RWPE1 (cell line): ENCODE measurements at places on chromosomes 3 and 15.

DNA sequence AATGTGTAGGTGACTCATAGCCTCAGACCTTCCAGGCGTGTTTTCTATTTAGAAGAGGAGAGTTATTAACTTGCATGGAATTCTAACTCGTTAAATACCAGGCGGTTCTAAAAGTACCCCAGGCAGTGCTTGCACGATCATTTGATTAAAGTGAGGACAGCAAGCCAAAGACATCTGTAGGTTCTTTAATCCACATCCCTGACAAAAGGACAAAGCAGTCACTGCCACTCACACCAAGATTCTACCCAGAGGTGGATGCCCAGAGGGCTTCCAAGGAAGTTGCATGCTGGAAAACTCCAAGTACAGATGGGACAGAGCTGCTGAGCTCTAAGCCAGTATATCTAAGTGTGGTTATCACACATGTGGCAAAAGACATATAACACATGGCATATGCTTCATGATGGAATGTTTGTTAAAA, 372.1 kb downstream of the ROBO2 start:
- peak; percentile 11 for DNase-seq

DNA sequence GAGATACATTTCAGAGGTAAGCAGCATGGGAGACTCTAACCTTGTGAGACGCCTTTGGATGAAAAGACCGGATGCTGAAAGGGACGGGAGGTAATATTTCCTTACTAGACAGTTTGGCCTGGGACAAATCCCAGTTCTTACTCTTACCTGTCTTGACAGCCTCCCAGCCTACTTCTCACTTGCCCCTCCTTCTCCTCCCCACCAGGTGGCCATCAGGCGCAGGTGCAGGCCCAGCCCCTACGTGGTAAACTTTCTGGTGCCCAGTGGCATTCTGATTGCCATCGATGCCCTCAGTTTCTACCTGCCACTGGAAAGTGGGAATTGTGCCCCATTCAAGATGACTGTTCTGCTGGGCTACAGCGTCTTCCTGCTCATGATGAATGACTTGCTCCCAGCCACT, 6.3 kb downstream of the HTR3D start:
- no peak for DNase-seq

DNA sequence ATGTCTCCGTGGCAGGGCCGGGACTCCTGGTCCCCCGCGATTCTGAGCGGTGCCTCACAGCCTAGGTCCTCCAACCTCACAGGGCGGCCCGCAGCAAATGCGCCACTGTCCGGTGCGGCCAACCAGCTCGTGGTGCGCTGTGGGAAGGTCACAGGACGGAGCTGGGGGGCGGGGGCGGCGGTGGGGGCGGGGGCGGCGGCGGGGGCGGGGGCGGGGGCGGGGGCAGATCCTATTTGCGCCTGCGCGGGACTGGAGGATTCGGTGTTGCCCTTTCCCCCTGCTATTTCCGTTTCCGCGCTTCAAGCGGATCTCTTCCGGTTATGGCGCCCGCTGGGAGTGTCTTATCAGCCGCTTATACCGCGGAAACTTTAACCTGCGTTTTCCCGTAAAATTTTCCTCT, 106.7 kb upstream of the SNRPN start:
- DNase-seq: no peak

- DNase-seq: no peak
These were observed 470.5 kb upstream of the THBS1 start for GRCh38 chr15:39110336-39110735.

- DNase-seq: no peak
These were observed 173.0 kb upstream of the ROBO2 start for GRCh38 chr3:76866729-76867408.

- DNase-seq: no peak
These were observed 251.4 kb downstream of the NR1D2 start for GRCh38 chr3:24196526-24196925.

DNA sequence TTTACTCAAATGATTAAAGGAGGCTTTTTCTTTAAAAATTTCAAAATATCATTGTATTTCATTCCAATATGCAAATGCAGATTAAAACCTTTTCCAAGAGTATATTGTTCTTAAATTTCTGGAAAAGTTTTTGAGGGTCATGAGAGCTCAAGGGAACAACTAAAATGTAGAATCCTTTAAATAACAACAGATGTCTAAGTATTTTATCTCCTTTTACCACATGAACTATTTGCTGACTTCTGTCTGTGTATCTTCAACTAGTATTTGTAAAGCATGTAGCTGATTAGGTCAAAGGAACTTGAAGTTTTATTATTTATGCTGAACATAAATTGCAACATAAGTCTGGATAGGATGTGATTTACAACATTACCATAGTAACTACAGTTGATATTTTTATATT, 402.6 kb downstream of the CNTN6 start:
- no peak for DNase-seq

DNA sequence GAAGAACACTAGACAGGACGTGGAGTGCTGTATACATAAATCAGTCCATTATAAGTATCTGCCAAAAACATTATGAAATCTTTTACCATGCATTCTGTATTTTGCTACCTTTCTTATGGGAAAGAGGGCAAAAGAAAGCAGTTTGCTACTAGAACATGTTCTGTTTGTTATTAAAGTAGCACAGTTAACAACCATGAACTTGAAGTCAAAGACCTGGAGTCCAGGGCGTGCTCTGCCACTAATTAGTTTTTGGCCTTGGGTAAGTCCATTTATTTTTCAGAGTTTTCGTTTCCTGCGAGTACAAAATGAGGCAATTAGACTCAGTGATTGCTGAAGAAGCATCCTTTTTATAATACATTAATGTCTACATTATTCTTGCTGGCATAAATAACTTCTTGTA, 143.3 kb upstream of the AGTR1 start:
- DNase-seq: no peak

DNA sequence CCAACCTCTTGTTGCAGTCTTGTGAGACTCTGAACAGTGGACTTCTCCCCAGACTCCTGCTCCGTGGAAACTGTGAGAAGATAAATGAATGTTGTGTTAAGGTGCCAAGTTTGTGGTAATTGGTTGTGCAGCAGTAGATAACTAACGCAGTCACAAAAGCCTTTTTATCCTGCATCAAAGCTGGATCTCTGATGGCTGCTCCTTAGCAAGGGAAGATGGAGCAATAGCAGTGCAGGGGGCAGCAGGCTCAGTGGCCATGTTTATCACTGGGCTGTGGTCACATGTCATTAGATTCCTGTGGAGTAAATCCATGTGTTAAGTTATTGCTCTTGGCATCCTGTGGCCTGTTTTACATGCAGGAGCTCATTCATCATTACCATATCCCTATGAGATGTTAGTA, 13.5 kb downstream of the CMTM7 start:
- DNase-seq: no peak

DNA sequence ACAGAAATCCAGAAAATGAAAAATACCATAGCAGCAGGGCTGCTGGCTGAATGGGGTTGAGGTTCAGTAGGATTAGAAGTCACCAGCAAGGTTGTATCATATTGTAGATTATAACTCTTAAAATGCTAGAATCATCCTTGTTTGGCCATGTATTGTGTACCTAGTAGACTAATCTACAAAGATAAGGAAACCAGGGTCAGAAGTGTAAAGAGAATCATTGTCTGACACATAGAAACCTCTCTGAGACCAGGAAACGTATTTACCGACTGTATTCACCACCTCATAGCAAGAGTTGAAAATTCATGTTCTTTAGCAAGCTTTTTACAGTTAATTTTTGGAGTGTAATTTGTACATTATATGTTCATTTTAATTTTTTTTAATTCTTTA, 168.8 kb downstream of the ECT2 start:
- DNase-seq: no peak

GRCh38 chr15:40960925-40961324, 7.7 kb downstream of the CHAC1 start:
- DNase-seq: no peak

DNA sequence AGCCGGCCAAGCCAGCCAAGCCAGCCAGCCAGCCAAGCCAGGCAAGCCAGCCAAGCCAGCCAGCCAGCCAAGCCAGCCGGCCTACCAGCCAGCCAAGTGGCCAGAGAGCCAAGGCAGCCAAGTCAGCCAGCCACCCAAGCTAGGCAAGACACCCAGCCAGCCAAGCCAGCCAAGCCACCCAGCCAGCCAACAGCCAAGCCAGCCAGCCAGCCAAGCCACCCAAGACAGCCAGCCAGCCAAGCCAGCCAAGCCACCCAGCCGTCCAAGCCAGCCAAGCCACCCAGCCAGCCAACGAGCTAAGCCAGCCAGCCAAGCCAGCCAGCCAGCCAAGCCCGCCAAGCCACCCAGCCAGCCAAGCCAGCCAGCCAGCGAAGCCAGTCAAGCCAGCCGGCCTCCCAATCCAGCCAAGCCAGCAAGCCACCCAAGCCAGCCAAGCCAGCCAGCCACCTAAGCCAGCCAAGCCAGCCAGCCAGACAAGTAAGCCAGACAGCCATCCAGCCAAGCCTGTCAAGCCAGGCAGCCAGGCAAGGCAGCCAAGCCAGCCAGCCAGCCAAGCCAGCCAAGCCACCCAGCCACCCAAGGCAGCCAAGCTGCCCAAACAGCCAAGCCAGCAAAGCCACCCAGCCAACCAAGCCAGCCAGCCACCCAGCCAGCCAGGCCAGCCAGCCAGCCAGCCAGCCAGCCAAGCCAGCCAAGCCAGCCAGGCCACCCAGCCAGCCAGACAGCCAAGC, 200.5 kb downstream of the GOLGA6L6 start:
- DNase-seq: no peak

DNA sequence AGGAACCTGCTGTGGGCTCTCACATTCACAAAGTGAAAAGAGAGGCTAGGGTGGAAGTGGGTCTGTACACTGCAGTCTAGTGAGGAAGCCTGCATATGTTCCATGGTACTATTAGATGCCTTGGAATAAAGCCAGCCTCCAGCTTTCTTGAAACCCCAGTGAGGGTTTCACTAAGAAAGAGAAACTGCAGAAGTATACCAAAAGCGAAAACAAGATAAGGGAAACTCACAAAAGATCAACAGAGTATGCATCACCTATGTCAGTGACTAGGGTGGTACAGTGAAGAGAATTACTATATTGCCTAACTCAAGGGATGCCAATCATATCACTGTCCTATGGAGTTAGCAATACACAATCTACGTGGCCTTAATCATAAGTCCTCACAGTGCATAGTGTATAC, 212.5 kb upstream of the GADL1 start:
- no peak for DNase-seq

DNA sequence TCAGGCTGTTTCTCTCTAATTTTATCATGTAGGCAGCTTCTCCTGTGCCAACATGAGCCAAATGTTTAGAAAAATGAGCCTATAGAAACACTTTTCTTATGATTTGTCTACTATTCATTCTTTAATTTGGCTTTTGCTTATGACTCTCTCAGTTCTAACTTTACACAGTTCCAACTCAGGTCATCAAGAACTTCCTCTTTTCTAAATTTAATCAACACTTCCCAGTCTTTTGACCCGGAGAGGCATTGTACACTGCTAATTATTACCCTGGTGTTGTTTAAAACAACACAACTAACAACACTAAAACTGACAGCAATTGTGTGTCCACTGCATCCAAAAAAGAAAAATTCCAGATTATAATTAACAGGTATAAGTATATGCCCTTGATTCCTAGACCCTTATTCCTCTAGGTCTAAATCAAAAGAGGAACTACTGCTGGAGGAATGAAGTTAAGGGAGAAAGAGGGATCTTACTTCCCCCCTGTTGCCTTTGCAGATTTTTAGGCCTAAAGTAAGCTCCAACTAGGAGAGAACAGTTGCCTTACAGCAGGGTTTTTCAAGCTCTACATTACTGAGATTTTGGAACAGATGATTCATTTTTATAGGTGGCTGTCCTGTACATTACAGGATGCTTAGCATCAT, 332.2 kb upstream of the GOLIM4 start:
- no peak for DNase-seq

- no peak for DNase-seq
These were observed 25.9 kb downstream of the LRRC3B start for GRCh38 chr3:26648461-26648860.

- DNase-seq: no peak
These were observed 116.4 kb downstream of the GREM1 start for GRCh38 chr15:32834156-32834555.

GRCh38 chr15:70559265-70560239, 203.8 kb downstream of the UACA start:
- DNase-seq: no peak

- DNase-seq: no peak
These were observed 46.9 kb downstream of the COMMD2 start for GRCh38 chr3:149705416-149705815.

DNA sequence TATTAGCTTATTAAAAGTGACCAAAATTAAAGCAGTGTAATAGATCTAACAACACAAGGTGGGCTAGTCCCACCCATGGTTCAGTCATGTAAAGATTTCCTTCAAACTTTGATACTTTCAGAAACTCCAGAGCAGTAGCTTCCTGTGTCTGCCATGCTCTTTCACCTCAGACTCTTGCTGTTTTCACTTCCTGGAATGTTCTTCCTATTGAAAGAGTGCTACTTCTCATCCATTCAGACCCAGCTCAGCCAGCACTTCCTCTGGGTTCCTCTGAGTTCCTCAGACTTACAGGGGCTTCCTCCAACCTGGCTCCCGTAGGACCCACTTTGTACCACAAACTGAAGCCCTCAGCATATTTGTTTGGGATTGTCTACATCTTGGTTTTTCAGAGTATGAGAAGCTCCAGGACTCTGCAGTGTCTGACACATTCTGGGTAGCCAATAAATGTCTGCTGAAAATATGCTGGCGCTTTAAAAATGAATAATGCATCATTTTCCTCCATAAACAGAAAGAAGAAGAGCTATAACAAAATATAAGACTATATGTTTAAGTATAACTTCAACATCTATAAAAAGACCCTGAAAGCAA, 18.0 kb downstream of the NCEH1 start:
- no peak for DNase-seq

DNA sequence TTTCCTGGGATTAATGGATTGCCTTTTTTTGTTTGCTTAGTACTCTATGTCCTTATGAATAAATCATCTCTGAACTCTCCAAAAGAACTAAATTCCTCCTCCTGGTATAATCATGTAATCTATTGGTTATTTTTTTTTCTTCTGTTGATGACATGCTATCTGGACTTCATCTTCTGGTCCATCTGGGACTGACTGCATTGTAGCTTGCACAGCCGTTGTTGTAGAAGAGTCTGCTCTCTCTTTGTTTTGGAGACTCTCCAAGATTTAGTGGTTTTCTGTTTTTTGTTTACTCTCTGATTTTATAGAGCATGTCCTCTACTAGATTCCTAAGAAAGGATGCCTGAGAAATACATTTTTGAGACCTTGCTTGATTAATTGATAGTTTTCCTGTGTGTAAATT, 19.1 kb downstream of the IREB2 start:
- DNase-seq: no peak

DNA sequence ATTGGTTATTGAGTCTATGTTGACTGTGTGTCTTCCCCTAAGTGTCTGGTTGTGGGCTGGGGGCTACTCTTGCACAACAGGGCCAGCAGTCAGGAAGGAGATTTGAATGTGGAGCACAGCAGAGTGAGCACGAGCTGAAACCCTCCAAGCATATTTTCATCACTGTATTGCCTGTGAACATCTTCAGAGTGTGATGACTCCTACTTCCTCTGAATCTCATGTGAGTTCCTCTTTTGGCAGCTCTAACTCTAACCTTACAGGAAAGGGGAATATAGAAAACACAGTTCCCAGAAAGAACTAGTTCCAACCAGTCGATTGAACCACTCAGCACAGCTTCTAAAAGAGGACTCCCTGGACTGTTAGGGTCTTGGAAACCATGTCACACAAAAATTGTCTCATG, 211.6 kb downstream of the RAP2B start:
- DNase-seq: no peak
